ENCODE measurements at places on chromosomes 6 and 20.

DNA sequence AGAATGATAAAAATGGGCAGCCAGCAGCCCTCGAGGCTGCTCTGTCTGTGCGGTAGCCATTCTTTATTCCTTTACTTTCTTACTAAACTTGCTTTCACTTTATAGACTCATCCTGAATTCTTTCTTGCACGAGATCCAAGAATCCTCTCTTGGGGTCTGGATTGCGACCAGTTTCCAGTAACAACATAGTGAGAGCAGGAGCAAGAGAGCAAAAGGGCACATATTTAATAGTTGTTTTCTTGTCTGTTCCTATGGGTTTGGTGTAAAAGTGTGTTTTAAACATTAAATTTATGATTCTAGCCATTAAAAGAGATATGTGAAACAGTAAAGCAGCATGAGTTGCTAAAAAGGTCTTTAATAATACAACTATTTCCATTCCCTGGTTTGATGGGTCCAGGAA is 78.8 kb upstream of the OPRM1 start:
- no peak for DNase-seq

DNA sequence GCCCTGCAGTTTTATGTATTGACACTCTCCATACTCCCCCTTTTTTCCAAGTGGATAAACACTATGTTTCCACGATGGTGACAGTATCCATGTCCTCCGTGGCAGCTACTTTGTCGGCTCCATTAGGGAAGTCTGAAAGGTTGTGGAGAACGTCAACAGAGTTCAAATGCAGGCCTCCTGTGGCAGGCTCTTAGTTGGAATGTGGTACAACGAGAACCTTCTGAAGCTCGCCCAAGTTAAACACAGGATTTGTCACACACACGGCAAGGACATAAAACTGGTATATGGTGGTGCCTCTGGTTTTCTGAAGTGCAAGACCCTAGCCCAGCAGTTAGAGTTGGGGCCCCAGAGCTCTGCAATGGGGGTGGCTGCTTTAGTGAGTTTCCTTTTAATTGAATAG is 187.0 kb upstream of the TAB2 start:
- no peak for DNase-seq

DNA sequence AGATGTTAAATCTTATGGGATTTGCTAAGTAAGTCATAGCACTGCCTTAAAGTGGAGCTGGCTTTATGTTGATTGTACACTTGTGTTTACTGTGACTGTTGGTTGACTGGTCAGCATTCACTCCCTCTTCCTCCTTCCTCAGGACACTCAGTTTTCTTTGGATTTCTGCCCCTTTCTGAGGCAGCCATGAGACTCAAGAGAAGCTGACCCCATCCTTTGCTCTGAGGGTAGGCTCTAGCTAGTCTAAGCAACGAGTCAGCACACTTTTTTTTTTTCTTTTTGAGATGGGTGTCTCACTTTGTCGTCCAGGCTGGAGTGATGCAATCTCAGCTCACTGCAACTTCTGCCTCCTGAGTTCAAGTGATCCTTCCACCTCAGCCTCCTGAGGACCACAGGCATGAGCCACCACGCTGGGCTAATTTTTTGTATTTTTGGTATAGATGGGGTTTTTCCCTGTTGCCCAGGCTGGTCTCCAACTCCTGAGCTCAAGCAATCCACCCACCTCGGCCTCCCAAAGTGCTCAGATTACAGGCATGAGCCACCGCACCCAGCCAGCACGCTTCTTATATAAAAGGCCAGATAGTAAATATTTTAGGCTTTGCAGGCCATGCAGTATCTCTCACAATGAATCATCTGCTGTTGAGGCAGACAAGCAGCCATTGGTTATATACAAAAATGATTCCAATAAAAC is 191.4 kb downstream of the NFATC2 start:
- DNase-seq, result no peak

GRCh38 chr6:145602726-145603326 is 132.5 kb downstream of the EPM2A start:
- no peak for DNase-seq

Data from NCI-H2081 (cell line).